ENCODE measurements at places on chromosomes 3 and 15. TPM values are rescaled to one million over a fixed set of nuclear protein-coding genes. Genes with fewer than 3 reads are reported as not detected.
A peak's percentile ranks its signal among the peaks of the same experiment; 100 is the strongest.

DNA sequence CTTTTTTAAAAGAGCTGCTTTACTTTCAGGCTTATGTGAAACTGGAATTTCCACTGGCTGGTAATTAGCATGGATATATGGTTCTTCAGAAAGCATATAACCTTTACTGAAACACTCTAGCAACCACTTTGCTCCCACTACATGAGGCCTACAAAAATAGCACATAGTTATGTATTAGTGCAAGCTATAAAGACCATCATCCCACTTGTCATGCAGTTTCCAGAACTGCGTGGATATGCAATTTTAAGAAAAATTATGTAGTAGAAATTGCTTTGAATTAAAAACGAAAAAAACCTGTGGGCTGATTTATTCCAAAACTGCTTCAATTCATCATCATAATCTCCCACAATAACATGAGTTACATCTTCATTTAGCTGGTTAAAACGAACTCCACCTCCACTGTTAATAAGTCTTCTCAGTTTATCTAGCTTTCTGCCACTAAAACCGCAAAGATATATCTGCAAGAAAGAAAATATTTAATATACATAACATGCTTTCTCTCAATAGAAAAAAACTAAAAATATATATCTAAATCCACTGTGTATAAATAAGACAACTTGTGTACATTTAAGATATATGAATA, 12.2 kb downstream of the TOPBP1 start:
- DNase-seq: no peak

IL1RAP gene
- 3.7 TPM for total RNA-seq

CASR gene
- total RNA-seq: 0.15 TPM

DNA sequence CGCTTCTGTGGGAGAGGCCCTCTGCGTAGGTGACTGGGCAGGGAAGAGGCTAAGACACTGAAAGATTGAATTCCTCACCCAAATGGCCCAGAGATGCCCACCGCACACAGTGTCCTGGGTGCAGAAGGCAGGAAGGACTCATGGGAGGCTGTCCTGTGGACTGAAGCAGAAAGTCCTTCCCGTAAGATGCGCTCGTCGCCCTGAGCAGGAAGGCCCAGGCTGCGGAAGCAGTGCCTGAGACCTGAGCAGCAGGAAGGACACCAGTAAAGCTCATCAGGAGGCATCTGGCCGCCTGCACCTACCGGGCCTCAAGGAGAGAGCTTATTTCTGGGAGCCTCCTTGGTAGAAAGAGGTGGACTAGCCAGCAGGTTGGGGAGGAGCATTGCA, 3.3 kb downstream of the PAK6 start:
- DNase-seq: peak; percentile 45

DNA sequence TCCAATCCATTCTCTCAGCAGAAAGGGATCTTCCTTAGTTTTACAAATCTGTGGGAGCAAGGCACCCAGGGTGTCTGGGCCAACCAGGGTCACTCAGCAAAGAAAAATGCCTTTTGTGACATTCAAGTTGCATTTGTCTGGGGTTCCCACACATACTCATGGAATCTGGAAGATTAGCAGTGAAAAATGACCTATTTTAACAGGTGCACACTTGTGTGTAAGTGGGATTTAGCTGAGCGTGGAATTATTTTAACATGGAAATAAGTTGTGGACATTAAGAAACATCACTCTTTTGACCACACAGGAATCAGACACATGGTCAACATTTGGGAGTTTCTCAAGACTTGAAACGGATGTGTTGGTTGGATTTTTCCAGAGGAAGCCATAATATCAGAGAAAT, 234.9 kb downstream of the OPA1 start:
- DNase-seq: no peak

UQCRC1 gene
- total RNA-seq: 492 TPM

DNA sequence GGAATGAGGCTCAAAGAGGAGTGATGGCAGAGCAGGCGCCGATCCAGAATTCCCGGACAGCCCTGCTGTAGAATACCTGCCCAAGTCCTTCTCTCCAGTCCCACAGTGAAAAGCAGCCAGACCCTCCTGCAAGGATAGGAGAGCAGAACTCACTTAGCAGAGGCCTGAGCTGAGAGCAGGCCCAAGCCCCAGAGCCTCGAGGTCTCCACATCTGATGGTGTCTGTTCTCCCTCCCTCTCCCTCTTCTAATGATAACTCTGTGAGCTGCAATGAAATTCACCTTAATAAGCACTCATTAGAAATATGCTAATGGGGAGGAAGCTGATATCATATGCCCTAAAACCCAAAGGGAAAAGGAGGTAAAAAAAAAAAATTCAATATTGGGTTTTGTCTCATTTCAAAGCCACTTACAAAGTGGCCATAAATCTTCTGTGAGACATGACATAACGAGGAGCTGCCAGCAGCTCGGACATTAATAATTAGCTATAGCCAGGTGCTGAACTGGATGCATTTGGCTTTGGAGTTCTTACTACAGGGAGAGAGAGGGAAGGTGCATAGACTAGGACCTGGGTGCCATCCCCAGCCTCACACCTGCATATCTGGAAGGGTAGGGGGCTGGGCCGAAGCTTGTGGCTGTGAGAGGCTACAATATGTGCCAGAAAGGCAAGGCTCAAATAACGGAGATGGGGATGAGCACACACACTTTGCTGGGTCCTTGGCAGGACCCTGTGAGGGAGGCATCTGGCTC, 108.4 kb downstream of the MEGF11 start:
- DNase-seq: no peak

EPHA3 gene
- 0.33 TPM for total RNA-seq

LSAMP gene
- 0.37 TPM for total RNA-seq

DNA sequence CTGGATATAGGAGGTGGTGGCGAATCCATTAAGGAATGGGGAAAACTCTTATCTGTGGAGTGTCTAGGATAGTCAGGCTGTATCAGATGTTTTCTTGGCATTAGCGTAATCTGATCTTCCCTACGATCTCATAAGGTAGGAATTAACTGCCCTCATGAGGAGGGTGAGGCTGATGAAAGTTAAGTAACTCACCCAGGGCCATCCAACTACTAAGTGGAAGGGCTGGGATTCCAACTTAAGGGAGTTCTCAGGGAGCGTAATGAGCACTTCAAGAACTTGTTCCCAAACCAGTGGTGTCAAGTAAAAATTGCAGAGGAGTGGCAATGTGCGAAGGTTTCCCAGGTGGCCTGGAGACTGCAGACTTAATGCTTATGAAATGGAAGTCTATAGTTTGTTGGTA, 55.9 kb upstream of the OSBPL11 start:
- peak; percentile 18 for DNase-seq

- no peak for DNase-seq
Observed at GRCh38 chr15:78197632-78198031, 36.7 kb downstream of the ACSBG1 start.

ATP13A5 gene
- total RNA-seq: 0.03 TPM

FBN1 gene
- total RNA-seq: 3.9 TPM

- no peak for DNase-seq
Observed at GRCh38 chr15:92014281-92015030, 160.9 kb downstream of the SLCO3A1 start.

PLA2G4D gene
- total RNA-seq: 0.17 TPM

- DNase-seq: no peak
Observed at GRCh38 chr3:127448161-127448561, 142.4 kb downstream of the TPRA1 start.

DNA sequence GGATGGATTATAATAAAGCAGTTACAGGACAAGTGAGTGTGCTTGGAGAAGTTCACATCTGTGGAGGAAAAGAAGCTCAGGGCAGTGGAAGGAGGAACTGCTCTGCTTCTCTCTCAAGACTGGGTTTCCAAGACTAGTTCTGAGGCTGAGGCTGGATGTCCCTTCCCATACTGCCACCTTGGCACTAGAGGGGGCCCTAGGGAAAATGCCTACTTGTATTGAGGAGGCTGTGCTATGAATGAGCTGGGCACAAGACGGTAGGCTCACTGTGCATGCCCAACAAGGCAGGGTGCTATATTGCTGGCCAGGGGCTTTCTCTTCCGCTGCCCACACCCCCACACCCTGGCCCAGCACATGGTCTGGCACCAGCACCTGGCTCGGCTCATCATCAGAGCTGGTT, 65.2 kb downstream of the SLCO2A1 start:
- peak; percentile 68 for DNase-seq

- DNase-seq: no peak
Observed at GRCh38 chr15:39709941-39710340, 72.7 kb downstream of the FSIP1 start.

- no peak for DNase-seq
Observed at GRCh38 chr3:66242788-66243464, 22.1 kb downstream of the SLC25A26 start.

DNA sequence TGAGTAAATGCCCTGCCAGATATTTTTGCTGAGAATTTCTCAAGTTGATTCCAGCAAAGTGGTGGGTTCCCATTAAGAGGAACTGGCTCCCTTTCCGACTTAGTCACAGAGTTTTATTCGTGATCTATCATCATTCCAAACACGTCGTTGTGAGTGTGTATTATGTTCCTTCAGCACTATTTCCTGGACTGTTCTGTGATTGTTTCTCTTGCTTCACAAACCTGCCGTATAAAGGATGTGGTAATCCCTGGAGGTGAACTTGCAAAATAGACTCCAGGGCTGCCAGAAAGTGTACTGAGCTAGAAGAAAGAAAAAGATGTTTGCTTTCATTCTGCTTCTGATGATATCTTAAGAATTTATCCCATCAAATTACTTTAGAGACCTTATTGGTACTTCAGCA, 14.5 kb upstream of the CAPN3 start:
- no peak for DNase-seq

- peak; percentile 27 for DNase-seq
Observed at GRCh38 chr15:25177955-25178801, 223.4 kb downstream of the SNRPN start.

RARRES1 gene
- total RNA-seq: not detected

SLC22A14 gene
- 0.03 TPM for total RNA-seq

ACKR4 gene
- total RNA-seq: not detected

DNA sequence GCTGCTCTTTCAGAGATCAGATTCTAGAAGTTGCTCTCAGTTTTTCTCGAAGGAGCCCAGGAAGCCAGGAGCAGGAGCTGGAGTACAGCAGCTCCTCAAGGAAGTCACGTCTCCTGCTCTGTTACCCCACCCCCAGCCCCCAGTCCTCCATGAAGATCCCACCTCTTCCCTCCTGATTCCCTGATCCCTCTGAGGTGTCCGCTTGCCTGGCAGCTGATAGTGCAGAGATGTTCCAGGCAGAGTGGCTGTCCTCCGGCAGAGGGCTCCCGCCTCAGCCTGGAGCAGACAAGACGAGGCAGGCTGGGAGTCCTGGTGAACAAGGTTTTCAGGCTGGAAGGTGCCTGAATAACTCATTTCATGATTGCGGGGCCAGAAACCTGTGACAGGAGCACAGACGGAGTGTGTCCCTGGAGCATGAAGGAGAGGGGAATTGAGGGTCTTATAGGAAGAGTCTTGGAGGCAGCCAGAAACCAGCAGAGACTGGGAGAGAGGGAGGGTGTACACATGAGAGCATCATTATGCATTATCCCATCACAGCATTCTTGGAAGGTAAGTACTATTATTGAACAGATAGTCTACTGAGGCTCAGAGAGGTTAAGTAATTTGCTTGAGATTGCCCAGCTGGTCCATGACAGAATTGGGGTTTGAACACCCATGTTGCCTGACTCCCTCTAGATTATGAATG, 1.2 kb downstream of the HRH1 start:
- peak; percentile 84 for DNase-seq

GRK7 gene
- total RNA-seq: 0.04 TPM

DNA sequence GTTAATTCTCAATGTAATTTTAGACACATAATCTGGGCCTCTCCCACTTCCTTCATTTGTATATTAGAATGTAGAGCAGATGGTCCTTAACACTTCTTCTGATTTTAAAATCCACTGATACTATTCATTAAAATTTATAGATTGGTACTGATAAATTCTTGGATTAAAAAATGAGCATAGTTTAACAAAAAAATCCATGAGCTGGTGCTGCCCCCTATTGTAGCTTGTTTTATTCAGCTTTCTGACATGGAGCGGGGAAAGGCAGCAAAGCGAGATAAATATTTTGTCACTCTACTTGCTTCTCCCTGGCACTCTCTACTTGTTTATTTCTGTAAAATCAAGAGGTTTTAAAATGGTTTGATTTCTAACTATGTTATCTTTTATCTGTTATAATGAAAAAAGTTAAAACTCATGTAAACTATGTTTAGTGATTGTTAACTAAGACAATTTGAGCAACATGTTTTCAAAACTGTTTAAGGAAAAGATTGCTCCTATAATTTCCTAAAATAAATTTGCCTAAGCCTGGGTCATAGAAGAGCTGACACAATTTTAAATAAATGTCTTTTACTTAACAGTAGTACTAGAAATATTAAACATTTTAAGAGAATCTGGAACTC, 26.5 kb upstream of the PLOD2 start:
- peak; percentile 4 for DNase-seq

GRCh38 chr3:13621381-13622221, 72.7 kb downstream of the FBLN2 start:
- peak; percentile 61 for DNase-seq

GRCh38 chr3:65919826-65920225, 118.9 kb downstream of the MAGI1 start:
- DNase-seq: no peak

DNA sequence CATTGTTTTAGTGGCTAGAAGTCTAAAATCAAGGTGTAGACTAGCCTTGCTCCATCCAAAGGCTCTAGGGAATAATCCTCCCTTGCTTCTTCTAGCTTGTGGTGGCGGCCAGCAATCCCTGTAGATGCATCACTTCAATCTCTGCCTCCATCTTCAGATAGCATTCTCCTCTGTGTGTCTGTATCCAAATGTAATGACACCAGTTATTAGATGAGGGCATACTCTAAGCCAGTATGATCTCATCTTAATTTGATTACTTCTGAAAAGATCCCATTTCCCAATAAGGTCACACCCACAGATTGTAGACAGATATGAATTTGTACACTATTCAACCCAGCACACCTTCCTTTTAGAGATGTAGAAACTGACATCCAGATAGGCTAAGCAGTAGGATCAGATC, 334.5 kb upstream of the KCNMB2 start:
- no peak for DNase-seq

ATP8B4 gene
- total RNA-seq: not detected

- peak; percentile 10 for DNase-seq
Observed at GRCh38 chr3:94234177-94234788, 171.4 kb downstream of the NSUN3 start.

DNA sequence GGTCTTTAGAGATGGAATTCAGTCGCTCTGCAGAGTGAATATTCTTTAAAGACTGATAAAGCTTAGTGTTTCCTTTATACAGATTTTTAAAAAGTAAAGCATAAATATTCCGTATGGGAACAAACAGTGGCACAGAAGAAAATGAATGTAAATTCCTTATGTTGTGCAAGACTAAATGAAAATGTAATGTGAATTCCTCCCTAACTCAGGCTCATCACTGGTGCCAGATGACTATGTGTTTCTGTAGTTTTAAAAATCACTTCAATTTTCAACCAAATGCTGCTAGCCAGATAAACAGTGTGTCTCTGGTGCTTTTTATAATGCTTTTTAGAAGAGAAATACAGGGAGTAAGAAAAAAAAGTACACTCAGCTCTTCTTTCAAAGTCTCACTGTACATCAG, 154.8 kb upstream of the SNTN start:
- no peak for DNase-seq

ANO10 gene
- total RNA-seq: 23.4 TPM

- DNase-seq: no peak
Observed at GRCh38 chr3:78644847-78645246, 1123.0 kb downstream of the ROBO1 start.

TRPC1 gene
- 18.3 TPM for total RNA-seq

KCNMB3 gene
- total RNA-seq: 0.48 TPM

GRCh38 chr15:91870876-91871537, 17.5 kb downstream of the SLCO3A1 start:
- no peak for DNase-seq

All from H7 (cell line).